ENCODE measurements at places on chromosomes 6 and 20. TPM values are rescaled to one million over a fixed set of nuclear protein-coding genes. Genes with fewer than 3 reads are reported as not detected.

Gene APOBEC2
- not detected for total RNA-seq

Gene NRN1
- total RNA-seq = 0.86 TPM

Gene ACTL10
- total RNA-seq = 2.9 TPM

Gene NR2E1
- total RNA-seq = not detected

Gene OR2H2
- not detected for total RNA-seq

Gene PPIL6
- not detected for total RNA-seq

Gene TCP11
- total RNA-seq = not detected

Gene PXDC1
- total RNA-seq = 0.11 TPM

Gene BACH2
- total RNA-seq = 35.2 TPM

Gene OR12D3
- not detected for total RNA-seq

Gene NKAIN4
- total RNA-seq = not detected

Gene SLC22A2
- not detected for total RNA-seq

Gene ERVFRD-1
- 0.07 TPM for total RNA-seq

Gene JPH2
- not detected for total RNA-seq

Gene CRISP3
- total RNA-seq = not detected

Gene AKAP12
- total RNA-seq = 5.0 TPM

Gene FAM162B
- total RNA-seq = not detected

Gene MAK
- 0.11 TPM for total RNA-seq

Gene KCNB1
- total RNA-seq = 0.02 TPM

Gene TRERF1
- 19.7 TPM for total RNA-seq

Gene HLA-DPA1
- 119 TPM for total RNA-seq

Gene LPA
- total RNA-seq = not detected

Gene MARCKS
- 0.11 TPM for total RNA-seq

Gene PACRG
- not detected for total RNA-seq

Gene NHLRC1
- total RNA-seq = 0.18 TPM

Gene BMP5
- not detected for total RNA-seq

Gene CCN6
- not detected for total RNA-seq

Gene DDO
- total RNA-seq = not detected

Gene RNF182
- total RNA-seq = not detected

Gene XRN2
- 69.5 TPM for total RNA-seq

Gene BPI
- not detected for total RNA-seq

Gene HLA-DOA
- 2.5 TPM for total RNA-seq

Gene LBP
- not detected for total RNA-seq

Gene SEMG1
- not detected for total RNA-seq

Gene FRMD1
- not detected for total RNA-seq

Gene ARMC2
- 6.9 TPM for total RNA-seq

Gene SMPDL3A
- 0.30 TPM for total RNA-seq

Gene PLA2G7
- total RNA-seq = not detected

Gene CPNE5
- 2.5 TPM for total RNA-seq

Gene HDGFL1
- not detected for total RNA-seq

Gene ZBTB9
- total RNA-seq = 9.8 TPM

Gene ZNF335
- 38.7 TPM for total RNA-seq

Gene HLA-F
- 293 TPM for total RNA-seq

Gene CRIP3
- 0.23 TPM for total RNA-seq

Gene BEND3
- total RNA-seq = 7.5 TPM

Gene HMGN3
- 60.0 TPM for total RNA-seq

Gene RIMS1
- not detected for total RNA-seq

Gene RBM24
- total RNA-seq = not detected

Gene POM121L2
- total RNA-seq = not detected

Gene NRSN1
- total RNA-seq = not detected

Gene CPXM1
- 0.39 TPM for total RNA-seq

Gene CGA
- not detected for total RNA-seq

Gene PTK6
- 1.2 TPM for total RNA-seq

Gene CLIC1
- 596 TPM for total RNA-seq

Gene RCAN2
- not detected for total RNA-seq

Gene C6orf118
- total RNA-seq = not detected
